ENCODE measurements at places on chromosomes 7 and 10.

GRCh38 chr10:132908621-132909295, 33.6 kb downstream of the CFAP46 start:
- no peak for DNase-seq

DNA sequence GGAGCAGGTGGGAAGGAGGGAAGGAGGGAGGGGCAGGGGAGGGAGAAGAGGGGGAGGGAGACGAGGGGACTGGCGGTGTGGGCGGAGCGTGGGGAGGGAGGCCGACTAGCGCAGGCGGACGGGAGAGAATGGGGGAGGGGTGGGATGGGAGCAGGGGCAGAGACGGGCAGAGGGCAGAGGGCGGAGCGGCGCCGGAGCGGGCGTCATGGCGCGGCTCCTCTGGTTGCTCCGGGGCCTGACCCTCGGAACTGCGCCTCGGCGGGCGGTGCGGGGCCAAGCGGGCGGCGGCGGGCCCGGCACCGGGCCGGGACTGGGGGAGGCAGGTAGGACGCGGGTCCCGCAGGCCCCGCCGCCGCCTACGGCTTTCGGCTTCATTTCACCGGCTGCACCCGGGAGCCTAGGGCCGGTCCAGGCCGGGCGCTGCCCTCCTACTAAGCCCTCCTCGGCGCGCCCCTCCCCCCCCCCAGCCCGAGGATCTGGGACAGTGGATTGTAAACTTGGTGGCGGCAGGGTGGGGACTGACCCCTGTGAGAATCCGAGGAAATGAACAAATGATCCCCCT, at the start of gene MSRB2:
MSRB2 (plus strand) TSS at position 176 of the 562 bp plus-strand sequence; CDS start at position 206, 30 bp downstream.
- peak; percentile 97 for DNase-seq

DNA sequence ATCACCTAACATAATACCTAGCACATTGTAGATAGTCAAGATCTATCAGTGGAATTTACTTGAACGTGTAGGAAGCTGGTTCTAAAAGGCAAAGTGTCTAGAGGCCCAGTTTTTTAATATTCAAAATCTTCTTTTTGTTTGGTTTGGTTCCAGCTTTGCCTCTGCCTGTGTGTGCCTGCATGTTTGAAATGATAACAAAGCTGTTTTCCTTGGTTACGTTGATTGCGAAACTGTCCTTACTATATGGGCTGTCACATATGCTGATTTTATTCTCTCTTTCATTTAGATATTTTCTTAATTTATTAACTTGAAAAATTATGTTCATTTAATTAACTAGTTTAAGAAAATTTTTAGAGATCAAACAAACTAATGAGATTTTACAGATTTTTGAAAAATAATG, 237.3 kb downstream of the SEMA3A start:
- no peak for DNase-seq

DNA sequence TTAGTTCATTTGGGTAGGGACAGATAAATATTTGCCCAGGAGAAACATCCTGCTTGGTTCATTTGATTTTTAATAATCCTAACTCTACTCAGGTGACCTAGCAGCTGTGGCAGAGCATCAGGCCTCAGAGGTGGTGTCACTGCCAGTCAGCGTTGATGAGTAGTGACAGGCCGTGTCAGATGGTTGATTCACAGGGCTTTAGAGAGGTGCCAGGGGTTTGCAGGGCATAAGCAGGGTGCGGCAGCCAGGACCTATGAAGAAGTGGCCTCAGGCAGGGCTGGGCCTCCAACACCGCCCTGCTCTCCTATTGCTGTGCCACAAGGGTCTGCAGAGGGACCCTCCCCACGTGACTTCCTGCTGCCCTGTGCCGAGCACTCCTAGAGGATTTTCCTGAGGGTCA, 128.1 kb downstream of the HECW1 start:
- no peak for DNase-seq

GRCh38 chr7:30727061-30727945, 24.6 kb upstream of the INMT start:
- DNase-seq = no peak

DNA sequence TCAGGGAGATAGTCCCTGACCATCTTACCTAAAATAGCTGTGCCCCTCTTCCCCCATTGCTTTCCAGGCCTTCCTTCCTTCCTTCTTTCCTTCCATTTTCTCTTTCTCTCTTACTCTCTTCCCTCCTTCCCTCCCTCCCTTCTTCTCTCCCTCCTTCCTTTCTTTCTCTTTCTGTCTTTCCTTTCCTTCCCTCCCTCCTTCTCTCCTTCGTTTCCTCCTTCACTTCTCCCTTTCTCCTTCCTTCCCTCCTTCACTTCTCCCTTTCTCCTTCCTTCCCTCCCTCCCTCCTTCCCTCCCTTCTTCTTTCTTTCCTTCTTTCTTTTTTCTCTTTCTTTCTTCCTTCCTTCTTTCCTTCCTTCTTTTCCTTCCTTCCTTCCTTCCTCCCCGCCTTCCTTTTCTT, 24.6 kb upstream of the MKX start:
- no peak for DNase-seq

DNA sequence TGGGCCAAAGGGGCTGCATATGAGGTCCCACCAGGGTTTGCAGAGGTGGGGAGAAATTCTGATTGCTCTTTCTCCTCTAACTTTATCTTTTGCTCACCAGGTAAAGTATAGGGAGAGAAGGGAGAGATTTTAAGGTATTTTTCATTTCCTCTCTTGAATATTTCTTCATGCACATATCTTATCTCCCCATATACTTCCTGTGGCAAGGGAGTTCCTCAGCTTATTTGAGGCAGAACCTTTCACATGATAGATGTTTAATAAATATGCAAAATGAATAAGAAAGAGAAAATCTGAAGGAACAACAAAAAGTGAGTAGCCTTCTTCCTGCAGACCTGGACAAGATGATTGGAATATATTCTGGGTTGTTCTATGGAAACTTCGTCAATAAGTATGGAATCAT, 67.4 kb upstream of the PDCD4 start:
- DNase-seq = no peak

DNA sequence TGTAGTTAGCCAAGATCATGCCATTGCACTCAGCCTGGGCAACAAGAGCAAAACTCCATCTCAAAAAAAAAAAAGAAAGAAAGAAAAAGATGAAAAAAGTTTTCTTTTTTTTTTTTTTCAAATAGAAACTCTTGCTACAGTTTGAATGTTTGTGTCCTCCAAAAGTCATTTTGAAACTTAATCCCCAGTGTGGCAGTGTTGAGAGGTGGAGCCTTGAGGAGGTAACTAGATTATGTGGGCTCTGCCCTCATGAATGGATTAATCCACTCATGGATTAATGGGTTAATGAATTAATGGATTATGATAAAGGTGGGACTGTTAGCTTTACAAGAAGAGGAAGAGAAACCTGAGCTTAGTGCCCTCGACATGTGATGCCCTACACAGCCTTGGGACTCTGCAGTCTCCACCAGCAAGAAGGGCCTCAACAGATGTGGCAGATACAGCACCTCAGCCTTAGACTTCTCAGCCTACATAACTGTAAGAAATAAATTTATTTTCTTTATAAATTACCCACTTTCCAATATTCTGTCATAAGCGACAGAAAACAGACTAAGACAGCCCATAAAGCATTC, 25.1 kb downstream of the CPEB3 start:
- no peak for DNase-seq

GRCh38 chr7:7768977-7769709, 50.7 kb upstream of the RPA3 start:
- DNase-seq = no peak

GRCh38 chr10:70830164-70830563, 14.4 kb downstream of the SGPL1 start:
- DNase-seq = no peak

DNA sequence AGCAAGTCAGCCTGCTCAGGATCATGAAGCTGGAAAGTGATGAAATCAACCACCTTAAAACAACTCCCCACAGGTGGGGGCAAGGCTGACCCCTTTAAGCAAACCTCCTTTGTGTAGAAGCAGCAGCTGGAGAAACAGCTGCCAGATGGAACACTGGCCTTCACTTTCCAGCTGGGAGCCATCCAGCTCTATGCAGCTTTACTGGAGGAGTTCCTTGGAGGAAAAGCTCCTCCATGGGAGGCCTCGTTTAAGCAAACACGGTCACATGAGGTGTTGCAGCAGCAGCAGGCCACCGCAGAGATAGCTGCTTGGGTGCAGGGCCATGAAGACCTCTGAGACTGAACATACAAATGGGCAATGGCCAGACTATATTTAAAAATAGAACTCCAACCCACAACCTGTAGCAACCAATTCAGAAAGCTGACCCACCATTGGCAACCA, 13.0 kb upstream of the DLG5 start:
- no peak for DNase-seq

- no peak for DNase-seq
These were observed 205.9 kb upstream of the SEMA3D start for GRCh38 chr7:85392789-85393188.

GRCh38 chr7:16320099-16320660, 101.2 kb downstream of the CRPPA start:
- DNase-seq = no peak

- no peak for DNase-seq
These were observed 43.0 kb downstream of the CH25H start for GRCh38 chr10:89164080-89164479.

DNA sequence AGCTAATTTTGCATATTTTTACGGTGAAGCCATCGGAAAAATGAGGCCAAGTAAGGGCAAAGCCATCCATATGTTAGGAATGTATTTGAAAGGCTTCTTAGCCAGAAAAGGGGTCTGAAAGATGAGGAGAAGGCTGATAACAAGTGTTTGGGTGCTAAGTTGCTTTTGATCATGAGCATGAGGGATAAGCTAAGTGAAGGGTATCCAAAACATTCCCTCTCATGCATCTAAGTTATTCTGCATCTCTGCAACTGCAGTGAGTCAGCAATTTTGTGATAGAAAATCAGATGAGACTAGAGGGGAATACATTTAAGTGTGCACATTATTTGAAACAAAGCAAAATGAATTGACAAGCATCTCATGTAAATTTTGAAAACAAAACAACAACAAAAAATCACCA, 282.8 kb downstream of the GPR158 start:
- no peak for DNase-seq

GRCh38 chr10:107002068-107002467, 162.4 kb downstream of the SORCS1 start:
- no peak for DNase-seq

DNA sequence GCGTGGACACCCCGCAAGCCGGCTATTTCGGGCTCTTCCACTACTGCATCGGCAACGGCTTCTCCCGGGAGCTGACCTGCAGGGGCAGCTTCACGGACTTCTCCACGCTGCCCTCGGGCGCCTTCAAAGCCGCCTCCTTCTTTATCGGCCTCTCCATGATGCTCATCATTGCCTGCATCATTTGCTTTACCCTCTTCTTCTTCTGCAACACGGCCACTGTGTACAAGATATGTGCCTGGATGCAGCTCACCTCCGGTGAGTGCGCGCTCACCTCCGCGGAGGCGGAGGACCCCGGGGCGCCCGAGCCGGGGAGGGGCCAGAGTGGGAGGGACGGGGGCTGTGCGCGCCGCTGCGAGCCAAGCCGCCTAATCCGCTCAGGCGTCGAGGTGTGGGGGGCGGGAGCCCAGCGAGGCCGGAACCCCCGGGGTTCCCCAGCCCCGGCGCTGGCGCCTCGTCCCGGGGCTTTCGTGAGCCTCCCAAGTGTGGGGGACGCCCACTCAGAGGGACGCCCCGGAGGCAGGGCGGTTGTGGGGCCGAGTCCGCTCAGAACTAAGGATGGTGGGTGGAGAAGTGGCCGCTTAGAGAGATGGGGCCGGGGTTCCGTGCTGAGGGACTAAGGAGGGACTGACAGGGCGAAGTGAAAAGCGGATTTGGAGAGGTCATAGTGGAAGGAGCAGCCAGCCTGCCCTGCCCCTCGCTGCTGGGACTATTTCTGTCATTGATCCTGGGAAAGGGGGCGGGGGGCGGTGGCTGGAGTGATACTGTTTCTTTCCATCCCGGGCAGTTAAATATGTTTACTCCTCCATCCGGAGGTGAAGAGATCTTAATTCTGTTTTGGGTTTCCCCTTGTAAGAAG, 795 bp downstream of the LHFPL3 start:
- no peak for DNase-seq

DNA sequence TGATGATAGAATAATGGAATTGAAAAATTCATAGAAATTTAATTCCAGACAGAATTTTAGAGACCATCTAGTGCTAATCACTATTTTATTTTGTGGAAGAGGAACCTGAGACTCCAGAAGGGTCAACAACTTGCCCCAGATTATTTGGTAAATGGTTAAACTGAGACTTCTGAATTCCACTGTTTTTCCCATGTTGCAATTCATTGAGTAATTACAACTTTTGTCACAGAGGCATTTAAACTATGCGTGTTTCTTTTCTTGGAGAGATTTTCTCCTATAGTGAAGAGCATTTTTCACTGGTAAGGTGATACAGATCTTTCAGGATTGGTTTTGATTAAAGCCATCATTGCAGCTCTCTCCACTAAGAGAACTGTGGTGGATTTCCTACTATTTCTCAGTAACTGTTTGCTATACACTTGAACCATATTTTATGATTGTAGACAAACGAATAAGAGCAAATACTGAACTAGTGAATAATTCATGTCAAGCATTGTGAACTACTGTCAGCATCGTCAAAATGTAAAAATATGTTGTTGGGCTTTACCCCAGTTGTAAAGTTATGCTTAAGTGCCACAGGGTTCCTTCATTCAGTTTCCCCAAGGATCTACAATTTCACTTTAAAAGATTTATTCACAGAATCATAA, 26.5 kb downstream of the LRGUK start:
- DNase-seq = no peak

- peak; percentile 44 for DNase-seq
These were observed 11.0 kb upstream of the AHCYL2 start for GRCh38 chr7:129213828-129214227.

DNA sequence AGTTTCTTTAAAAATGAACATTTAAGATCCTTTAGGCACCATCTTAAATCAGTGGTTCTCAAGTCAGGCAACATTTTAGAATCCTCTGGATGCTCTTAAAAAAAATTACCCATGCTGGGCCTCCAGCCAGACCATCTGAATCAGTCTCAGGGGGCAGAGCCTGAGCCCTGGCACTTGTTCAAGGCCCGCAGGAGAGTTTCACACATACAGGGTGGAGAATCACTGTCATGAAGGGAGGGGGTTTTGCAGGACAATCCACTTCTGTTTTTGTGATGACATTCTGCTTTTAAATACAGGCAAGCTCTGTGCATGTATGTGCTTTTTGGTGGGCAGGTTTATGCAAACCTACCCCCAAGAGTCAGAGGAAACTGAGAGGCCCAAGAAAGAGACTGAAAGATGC, 268.6 kb downstream of the SEC23IP start:
- no peak for DNase-seq

- no peak for DNase-seq
These were observed 163.1 kb upstream of the PLXNA4 start for GRCh38 chr7:132739271-132739955.

GRCh38 chr7:129495987-129496386, 6.3 kb upstream of the SMKR1 start:
- DNase-seq = no peak

DNA sequence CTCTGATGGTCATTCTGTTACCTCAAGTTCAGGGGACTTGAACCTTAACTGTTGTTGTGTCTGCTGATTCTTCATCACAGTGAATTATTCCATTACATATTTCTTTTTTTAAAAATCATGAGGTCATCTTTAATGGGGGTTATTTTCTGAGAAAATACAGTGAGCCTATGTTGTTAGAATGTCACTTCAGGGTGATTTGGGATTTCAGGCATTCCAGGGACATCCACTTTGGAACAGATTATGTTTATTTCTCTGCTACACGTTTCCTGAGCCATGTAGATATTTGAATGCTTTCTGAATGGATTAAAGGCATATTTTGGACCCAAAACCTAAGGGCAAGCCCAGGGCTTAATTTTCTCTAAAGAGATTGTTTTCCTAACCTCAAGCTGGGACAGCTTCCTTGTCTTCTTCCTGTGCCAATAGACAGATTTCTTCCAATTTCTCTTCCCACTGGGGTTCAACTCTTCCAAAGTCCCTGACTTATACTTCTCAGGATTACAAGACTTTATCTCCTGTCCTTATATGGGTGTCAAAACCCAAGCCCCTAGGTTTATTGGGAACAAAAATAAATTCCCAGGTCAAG, 271.7 kb downstream of the ARHGAP12 start:
- no peak for DNase-seq
